ENCODE measurements at places on chromosomes 6 and 20.

- no peak for DNase-seq
Measured at GRCh38 chr20:24337069-24337468, 132.4 kb upstream of the SYNDIG1 start.

- DNase-seq, result no peak
Measured at GRCh38 chr20:2103461-2104153, 2.0 kb downstream of the STK35 start.

DNA sequence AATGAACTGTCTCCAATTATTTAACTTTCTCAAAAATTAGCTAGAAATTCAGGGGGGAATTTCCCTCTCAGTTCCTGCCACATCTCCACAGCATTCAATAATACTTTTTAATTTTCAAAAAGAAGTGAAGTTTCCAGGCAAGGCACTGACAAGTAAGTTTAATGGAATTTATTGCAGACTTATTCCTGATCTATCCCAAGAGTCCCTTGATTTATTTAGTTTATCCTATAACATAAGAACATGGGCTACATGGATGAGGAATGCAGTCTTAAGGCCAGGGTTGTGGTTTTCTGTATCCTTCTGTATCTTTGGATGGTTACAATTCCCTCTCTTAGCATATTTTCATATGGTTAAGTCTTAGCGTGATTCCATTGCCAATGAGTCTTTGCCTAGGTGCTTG, 126.5 kb downstream of the TSHZ2 start:
- DNase-seq, result no peak

- DNase-seq, result peak; percentile 86
Measured at GRCh38 chr6:134111062-134111677, 58.7 kb upstream of the SLC2A12 start.

DNA sequence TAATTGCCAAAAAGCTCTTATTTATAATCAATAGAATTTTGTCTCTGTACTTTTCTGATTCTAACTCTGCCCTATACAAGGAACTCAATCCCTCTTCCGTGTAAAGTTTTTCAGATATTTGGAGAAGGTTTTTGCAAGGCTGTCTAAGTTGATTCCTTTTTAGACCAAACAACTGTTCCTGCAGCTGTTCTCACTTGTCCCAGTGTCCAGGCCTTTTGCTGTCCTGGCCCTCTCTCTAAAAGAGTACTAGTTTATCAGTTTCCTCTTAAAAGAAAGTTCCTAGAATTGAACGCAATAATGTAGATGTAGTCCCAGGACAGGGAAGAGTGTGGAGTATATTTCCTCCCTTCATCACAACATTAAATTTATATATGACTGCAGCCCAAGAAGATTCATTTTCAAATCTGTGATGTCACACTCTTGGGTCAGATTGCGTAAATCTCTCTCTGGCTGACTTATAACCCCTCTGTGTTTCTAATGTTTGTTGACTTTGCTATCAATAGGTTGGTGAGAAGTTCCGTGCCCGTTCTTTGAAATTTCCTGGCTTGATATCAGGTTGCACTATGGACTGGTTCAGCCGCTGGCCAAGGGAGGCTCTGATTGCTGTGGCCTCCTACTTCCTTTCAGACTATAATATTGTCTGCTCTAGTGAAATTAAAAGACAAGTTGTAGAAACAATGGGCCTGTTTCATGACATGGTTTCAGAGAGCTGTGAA, 139.4 kb upstream of the GLP1R start:
- no peak for DNase-seq

- DNase-seq, result no peak
Measured at GRCh38 chr6:117642976-117643375, 32.3 kb upstream of the NUS1 start.

- peak; percentile 75 for DNase-seq
Measured at GRCh38 chr6:49550492-49551077, at the start of gene C6orf141. Gene C6orf141, plus strand, starts transcription at chr6:49550668. Its CDS starts 125 bp downstream, at chr6:49550793.

DNA sequence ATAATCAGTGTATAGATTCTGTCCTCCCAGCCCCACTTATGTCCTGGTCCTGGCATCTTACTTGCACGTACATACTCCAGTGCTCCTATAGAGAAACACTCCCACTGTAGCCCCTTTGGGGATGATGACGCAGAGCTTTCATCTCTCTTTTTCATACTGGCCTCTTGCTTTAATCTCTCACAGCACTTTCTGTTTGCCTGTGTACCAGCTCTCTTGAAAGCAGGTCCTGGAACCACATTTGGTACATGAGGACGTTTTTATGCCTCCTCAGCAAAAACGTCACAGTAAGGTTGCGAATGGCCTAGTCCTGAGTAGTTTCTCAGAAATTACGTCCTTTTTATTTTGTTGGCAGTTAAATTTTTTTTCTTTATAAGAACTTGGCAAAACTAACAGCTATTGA, 10.8 kb downstream of the L3MBTL3 start:
- no peak for DNase-seq

DNA sequence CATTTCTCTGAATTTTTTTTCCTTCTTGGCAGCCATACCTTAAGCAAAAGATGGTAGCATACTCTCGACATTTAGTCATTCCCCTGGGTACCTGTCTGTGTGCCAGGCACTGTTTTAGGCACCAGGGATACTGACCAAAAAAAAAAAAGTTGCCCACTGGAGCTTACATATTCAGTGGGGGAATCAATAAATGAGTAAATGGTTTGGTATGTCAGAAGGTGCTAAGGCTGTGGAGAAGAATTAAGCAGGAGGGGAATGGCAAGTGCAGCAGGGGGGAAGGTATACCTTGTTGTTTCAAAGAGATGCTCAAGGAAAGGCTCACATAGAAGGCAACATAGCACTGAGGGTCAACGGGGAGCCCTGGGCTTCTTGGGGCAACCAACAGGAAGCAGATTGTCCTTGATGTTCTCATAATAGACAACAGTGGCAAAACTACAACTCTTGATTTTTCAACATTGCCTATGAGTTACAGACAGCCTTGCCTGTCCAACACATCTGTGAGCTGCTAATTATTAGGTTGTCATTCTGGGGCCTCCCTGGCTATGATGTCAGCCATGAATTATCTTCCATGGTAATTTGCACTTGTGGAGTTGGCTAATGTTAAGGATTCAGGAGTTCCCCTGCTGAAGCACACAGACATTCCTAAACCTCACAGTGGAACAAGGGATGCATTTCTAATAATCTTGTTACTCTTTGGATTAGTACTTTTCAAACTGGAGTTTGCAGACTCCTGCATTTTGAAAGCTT, 19.6 kb downstream of the NT5E start:
- peak; percentile 73 for DNase-seq

DNA sequence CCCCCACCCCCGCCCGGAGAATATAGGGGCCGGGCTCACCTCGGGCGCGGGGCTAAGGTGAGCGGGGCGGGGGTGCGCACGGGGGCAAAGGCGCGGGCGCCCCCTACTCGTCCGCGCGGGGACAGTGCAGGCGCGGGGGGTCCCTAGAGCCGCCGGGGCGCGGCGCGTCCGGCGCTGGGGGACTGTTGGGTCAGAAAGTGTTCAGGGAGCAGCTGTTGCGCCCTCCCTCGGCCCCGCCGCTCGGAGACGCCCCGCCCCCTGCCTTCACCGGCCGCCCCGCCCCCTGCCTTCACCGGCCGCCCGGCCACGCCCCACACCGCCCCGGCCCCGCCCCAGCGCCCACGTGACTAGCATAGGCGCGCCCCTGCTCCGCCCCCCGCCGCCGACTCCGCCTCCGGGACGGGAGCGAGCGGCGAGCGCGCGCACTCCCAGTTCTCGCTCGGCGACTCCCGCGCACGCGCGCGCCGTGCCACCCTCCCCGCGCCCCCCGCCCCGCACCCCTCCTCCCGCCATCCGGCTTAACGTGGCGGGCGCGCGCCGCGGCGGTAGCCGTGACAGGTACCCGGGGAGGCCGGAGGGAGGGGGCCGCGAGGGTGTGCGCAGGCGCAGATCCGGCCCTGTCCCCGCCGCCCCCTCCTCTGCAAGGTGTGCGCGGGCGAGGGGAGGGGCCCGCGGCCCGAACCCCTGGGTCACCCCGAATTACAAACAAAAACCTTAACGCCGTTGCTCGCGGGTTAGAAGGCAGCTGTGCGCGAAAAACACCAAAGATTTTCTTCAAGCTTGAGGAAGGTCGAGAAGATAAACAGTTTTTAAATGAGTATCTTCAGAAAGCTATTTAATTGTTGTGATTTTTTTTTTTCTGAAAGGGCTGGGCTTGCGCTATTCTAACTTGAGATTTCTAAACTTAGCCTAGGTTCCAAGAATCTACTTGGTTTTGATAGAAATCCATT, 704 bp upstream of the ZNF217 start:
- peak; percentile 80 for DNase-seq

DNA sequence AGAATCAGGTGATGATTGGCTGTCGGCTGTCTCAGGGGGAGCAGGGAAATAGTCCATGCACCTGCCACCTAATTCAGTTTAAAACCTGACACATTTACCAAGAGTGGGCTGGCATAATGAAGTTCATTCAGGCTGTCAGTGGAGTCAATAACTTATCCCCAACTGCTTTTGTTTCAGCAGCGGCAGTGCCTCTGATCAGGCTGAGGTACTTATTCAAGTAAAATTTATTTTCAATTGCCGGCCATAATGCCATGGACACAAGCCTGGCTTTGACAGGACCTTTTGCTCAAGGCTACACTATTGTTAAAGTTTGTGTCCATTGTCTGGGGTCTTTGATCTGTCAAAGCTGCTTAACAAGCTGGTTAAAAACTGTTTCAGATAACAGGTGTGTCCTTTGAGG, 20.6 kb downstream of the OLIG3 start:
- no peak for DNase-seq

DNA sequence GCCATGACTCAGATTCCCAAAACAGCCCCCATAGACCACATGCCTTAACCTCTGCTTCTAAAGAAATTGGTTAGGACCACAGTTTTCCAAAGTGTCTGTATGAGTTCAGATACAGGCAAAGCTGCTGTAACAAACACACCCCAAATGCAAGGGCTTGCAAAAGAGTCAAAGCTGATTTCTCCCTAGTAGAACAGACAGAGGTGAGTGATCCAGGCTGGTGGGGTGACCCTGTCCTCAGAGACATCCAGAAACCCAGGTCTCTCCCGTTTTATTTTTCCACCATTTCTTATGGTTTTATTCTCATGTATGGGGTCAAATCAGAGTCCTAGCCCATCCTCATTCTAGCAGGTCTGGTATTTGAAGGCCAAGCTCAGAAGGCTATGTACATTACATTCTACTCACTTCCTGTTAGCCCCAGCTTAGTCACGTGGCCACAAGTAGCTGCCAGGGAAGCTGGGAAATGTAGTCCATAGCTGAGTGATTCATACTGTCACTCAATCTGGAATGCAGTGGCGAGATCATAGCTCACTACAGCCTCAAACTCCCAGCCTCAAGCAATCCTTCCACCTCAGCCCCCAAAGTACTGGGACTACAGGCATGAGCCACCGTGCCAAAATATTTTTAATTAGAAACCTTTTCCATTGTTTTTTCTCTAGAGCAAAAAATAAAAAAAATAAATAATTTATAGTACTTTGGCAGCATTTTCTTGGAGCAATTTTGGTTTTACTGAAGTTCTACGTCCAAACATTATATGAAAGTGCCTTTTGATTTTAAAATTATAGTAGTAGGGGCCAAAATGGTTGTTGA, 175.2 kb downstream of the ZMYND8 start:
- DNase-seq, result peak; percentile 60

- DNase-seq, result no peak
Measured at GRCh38 chr6:1494671-1495070, 105.3 kb downstream of the FOXF2 start.

GRCh38 chr20:48656661-48657211, 171.1 kb downstream of the PREX1 start:
- DNase-seq, result peak; percentile 66

GRCh38 chr6:85460921-85461797, 11.3 kb downstream of the NT5E start:
- no peak for DNase-seq

DNA sequence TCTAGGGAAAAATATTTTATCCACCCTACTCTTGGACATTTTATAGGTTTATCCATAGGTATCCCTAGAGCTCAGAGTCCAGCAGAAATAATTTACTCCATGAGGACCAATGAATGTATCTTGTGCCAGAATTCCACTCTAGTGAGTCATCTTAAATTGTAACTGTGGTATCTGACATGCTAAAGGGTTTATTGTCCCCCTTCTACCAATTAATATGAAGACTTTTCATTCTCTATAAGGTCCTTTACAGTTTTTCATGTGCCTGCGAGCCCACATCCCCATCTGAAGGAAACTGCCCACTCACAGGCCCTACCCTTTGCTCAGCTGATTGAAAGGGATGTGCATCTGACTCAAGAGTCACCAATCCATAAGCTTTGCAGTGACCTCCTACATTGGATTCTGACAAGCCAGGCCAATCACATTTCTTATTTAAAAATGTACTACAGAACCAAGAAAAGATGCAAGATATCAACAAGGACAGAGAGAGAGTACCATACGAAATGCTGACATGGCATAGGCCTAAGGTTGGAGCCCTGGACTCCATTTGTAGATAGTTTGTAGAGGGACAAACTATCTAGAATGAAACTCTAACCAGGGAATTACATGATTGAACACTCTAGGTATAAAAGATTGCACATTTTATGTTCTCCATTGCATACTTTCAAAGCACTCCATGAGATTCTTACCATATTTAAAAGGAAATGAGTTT, 93.4 kb upstream of the DEFB112 start:
- no peak for DNase-seq

- DNase-seq, result no peak
Measured at GRCh38 chr20:34171640-34172039, 59.6 kb upstream of the EIF2S2 start.

- no peak for DNase-seq
Measured at GRCh38 chr6:118523216-118523615, 24.9 kb upstream of the PLN start.

DNA sequence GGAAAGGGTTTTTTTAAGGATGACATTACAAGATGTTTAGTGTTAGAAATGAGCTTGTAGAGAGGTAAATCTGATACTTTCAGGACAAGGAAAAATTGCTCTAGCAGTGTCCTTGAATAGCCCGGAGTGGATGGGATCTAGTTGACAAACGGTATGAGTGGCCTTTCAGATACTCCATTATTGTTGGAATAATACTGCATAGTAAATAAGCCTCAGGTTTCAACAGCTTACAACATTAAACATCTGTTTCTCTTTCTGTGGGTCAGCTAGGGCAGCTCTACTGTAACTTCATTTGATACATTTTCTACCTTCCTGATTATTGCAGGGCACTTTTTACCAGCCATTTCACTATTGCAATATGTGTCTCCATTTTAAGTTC, 118.0 kb downstream of the B3GAT2 start:
- no peak for DNase-seq

DNA sequence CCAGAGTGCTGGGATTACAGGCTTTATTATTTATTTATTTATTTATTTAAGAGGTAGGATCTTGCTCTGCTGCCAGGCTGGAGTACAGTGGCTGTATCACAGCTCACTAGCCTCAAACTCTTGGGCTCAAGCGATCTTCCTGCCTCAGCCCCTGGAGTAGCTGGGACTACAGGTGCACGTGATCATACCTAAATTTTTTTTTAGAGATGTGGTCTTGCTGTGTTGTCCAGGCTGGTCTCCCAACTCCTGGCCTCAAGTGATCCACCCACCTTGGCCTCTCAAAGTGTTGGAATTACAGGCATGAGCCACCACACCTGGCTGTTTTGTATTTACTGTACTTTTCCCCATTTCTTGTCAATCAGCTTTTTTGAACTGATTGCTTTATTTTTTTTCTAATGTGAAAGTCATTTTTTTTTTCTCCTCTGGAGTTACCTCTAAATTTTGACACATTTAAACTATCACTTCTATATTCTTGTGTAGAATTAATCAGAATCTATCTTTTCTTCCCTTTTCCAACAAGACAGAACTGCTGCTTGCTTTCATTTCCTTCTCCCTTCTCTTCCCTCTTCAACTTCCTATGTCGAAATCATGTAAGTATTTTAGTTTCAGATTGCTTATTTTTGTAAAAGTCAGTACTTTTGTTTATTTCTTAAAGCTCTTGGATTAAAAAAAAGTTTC, 12.0 kb downstream of the PANK2 start:
- DNase-seq, result peak; percentile 48

All from trophoblast cell (in vitro differentiated cells and primary cell).